ENCODE measurements at places on chromosomes 7 and 10.

DNA sequence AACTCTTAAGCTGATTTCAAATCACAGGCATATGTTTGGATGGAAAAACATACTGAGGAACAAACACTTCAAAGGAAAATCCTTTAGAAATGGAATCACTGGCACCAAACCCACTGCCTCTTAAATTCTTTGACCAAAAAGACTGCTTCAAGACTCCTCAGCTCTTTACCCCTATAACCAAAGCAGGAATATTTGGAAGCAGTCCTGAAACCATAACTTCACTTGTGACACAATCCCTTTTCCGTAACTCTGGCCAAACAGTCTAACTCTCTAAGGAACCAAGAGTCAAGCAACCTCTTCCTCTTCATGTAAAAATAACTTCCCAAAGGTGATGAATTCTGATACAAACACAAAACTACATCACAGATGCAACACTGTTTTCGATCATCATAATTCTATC is 104.3 kb downstream of the MTERF1 start:
- DNase-seq, result no peak

DNA sequence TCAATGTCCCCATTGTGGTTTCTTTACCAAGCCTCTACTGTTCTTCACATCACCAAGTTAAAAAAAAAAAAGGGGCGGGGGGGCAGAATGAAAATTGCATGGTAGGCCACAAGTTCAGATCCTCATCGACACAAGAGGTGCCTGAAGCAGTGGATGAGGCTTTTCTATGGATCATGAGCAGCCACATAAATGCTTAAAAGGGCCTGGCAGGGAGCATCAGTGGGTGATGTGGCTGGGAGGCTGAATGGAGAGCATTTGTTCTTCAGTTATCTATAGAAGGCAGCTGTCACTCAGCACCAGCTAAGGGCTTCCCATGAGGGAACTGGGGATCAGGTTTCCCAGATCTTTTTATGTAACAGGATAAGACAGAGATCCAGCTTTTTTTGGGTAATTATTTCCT is 117.9 kb downstream of the CFTR start:
- no peak for DNase-seq

- DNase-seq, result no peak
Observed at GRCh38 chr10:71517298-71518169, 120.8 kb downstream of the CDH23 start.

GRCh38 chr7:138064856-138065357 is 11.4 kb upstream of the AKR1D1 start:
- no peak for DNase-seq

- DNase-seq, result no peak
Observed at GRCh38 chr10:111725050-111725449, 458.5 kb downstream of the GPAM start.

DNA sequence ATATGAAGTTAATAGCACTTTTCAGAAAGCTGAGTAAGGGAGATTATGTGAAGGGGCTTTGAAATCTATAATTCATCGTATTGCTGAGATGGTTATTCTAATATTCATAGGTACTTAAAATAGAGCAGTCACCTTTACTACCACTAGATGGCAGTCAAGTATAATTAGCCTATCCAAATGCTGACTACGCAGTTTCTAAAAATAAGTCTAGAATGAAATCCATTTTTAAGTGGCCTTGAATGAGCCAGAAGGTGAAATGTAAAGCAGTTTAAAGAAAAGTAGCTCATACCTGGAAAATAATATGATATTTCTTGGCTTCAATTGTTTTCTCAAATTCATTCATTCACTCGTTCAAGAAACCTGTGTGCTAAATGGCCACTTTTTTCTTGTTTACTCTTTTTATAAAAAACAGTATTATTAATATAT is 1277.1 kb downstream of the GATA3 start:
- no peak for DNase-seq

GRCh38 chr7:143882604-143883078 is 19.3 kb downstream of the TCAF1 start:
- peak; percentile 78 for DNase-seq

- no peak for DNase-seq
Observed at GRCh38 chr7:38880454-38880853, 28.5 kb downstream of the VPS41 start.

DNA sequence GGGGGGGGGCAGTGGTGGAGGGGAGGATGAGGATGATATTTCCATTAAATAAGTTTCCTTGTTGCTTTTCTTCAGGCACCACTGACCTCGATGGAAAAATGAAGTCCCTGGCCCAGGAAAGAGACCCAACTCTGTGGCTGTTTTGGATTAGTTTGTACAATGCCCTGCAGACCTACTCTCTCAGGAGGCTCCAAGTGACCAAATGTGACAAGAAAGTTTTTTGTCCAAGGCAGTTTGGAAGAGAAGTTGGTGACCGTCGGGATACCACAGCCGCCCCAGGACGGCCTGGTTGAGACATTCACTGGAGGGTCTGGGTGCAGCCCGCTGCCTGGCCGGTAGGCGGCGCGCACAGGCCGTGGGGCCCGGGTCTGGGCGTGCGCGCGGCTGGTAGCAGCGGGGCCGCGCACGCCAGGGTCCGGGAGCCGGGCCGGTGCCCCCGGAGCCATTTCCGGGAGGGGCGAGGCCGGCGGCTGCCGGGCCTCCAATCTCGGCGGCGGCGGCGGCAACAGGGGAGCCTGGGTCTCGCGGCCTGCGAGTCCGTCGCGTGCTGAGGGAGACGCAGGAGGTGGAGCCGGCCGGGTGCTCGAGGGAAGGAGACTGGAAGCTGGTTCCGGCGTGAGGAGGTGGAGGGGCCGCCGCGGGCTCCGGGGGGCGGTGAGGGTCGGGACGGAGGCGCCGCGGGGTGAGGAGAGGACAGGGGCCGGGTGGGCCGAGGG is at the start of gene SGPL1:
SGPL1 (plus strand) TSS at position 445 of the 716 bp plus-strand sequence. CDS start 906 bp downstream, outside the sequence.
- DNase-seq, result peak; percentile 74

GRCh38 chr10:63744060-63744941 is 223.1 kb downstream of the REEP3 start:
- no peak for DNase-seq

- DNase-seq, result no peak
Observed at GRCh38 chr7:52992479-52993162, 42.8 kb upstream of the POM121L12 start.

DNA sequence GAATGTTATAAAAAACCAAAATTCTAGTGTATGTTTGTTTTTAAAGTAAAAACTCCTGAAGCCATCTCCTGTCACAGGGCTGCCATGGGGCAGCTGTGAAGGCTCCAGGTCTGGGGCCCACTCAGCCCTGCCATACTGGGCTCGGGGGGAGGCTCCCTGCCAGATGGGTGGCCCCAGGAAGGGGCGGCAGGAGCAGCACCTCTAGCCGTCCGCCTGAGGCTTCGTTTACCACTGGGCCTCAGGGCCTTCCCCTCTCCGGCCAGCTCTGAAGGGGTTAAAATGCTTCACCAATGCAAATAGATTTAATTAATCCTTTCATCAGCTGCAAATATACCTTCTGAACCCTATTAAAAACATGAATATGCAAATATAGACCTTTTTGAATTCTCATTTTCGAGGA is 139.0 kb downstream of the ELFN1 start:
- DNase-seq, result no peak

GRCh38 chr10:118470470-118470869 is 125.0 kb downstream of the PRLHR start:
- no peak for DNase-seq

GRCh38 chr7:82559193-82559805 is 115.7 kb upstream of the CACNA2D1 start:
- peak; percentile 81 for DNase-seq

GRCh38 chr7:7707246-7707645 is 11.2 kb downstream of the RPA3 start:
- DNase-seq, result no peak

DNA sequence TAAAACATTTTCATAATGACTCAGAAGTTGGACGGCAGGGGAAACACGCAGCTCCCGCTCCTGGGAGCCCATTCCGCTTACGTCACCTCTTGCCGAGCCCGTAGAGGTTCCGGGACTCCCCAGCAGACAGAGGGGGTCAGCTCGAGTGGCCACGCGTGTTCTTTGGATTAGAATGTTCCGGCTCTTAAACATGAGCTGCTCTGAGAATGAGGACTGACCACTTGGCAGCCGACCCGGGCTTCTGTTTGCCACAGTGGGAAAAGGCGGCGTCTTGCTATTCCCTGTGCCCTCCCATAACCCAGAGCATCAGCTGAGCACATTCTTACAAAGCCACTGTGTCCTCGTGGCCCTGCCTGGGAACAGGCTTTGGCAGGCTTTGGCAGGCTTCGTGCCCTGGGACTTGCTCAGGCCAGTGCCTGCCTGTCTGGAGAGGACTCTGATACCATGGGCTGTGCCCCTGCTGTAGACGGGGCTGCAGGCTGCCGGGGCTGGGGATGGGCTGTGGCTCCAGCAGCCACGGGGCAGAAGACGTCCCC is 40.1 kb downstream of the PFKP start:
- DNase-seq, result no peak

- no peak for DNase-seq
Observed at GRCh38 chr7:99837649-99838361, 10.0 kb downstream of the CYP3A43 start.

GRCh38 chr7:28674359-28674782 is 262.1 kb downstream of the CREB5 start:
- DNase-seq, result no peak

GRCh38 chr10:129021594-129022304 is 445.3 kb upstream of the MGMT start:
- no peak for DNase-seq

All from NCI-H2227 treated with DMSO at 0.1 percent for 48 hours (cell line).